ENCODE measurements at places on chromosomes 13 and 19. TPM values are rescaled to one million over a fixed set of nuclear protein-coding genes. Genes with fewer than 3 reads are reported as not detected.

The KIR2DL3 gene
- polyA plus RNA-seq = 0.14 TPM

The ANKLE1 gene
- 1.1 TPM for polyA plus RNA-seq

The PRSS57 gene
- polyA plus RNA-seq = 0.60 TPM

The CEACAM19 gene
- 4.7 TPM for polyA plus RNA-seq

The ZNF547 gene
- 1.6 TPM for polyA plus RNA-seq

The IER2 gene
- polyA plus RNA-seq = 242 TPM

The RNF113B gene
- not detected for polyA plus RNA-seq

The CFAP97D2 gene
- polyA plus RNA-seq = 1.6 TPM

The VSTM2B gene
- polyA plus RNA-seq = not detected

The CABP5 gene
- polyA plus RNA-seq = 0.07 TPM

The CEACAM16 gene
- polyA plus RNA-seq = not detected

The KLK7 gene
- polyA plus RNA-seq = 0.14 TPM

The SIGLEC11 gene
- polyA plus RNA-seq = 1.3 TPM

The IFNL1 gene
- polyA plus RNA-seq = not detected

The ZNF418 gene
- 1.9 TPM for polyA plus RNA-seq

The NCLN gene
- polyA plus RNA-seq = 54.3 TPM

The FXYD7 gene
- 0.39 TPM for polyA plus RNA-seq

The ZNF221 gene
- 0.81 TPM for polyA plus RNA-seq

The KLHL1 gene
- not detected for polyA plus RNA-seq

The SYCN gene
- polyA plus RNA-seq = 0.18 TPM
